ENCODE measurements at places on chromosomes 13 and 19. TPM values are rescaled to one million over a fixed set of nuclear protein-coding genes. Genes with fewer than 3 reads are reported as not detected.

DNA sequence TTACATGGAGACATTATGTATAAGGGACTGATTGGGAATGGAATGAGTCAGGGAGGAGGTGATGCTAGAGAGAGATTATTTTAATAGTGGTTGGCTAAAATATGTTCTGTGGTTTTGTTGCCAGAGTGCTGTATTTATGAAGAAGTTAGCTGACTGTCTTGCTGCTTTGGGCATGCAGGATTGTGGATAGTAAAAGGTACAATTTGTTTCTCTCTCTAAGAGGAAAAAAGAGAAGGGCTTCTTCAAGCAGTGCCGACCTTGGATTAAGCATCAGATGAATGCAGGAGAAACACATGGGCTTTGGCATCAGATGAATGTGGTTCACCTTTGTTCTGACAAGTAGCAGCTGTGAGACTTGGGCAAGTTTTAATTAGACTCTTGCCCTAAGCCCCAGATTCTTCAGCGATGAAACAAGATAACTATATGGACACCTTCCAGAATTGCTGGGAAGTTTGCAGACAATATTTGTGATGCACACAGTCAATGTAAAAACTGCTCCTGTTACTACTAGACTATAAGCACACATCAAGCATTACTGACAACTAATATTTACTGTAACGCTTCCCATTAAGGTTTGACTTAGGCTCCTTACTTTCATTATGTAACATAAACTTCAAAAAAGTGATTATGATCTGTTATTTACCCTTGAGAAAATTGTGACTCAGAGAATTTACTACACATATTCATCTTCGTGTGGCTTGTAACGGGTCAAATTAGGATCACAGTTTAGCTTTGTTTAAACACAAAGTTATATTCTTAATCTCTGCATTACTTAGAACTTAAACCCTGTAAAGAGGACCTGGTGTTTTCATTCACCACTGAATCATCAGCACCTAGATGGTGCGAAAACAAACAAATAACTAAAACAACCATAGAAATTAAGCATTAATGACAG, 824.0 kb downstream of the PCDH9 start:
- DNase-seq, result no peak

DNA sequence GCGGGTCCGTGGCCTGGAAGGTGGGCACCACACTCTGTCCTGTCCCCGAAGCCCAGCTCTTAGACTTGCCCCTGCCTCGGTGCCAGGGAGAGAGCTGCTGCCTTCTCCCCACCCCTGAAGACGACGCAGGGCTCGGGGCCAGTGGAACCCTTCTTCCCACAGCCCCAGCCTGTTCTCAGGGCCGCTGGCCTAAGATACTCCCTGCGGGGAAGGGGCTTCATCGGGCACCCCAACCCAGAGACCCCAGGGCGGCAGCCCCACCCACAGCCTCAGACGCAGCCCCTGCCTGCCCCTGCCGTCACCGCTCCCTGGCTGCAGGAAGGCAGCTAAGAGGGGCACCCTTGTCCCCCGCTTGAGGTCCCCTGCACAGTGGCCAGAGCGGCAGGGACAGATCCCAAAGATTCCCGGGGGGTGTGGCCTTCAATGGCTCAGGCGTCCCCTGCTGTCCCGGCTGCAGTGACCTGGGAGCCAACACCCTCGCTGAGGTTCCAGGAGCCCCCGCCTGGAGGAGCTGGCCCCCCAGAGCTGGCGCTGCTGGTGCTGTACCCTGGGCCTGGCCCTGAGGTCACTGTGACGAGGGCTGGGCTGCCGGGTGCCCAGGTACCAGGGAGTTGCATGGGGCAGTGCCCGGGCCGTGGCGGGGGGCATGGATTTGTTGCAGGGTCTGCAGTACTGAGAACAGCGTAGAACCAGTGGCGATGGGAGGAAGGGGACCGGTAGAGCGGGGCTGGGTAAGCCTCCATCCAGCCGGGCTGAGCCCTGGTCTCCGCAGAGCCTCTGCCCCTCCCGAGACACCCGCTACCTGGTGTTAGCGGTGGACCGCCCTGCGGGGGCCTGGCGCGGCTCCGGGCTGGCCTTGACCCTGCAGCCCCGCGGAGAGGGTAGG, 1.0 kb downstream of the AMH start:
- DNase-seq, result no peak

DNA sequence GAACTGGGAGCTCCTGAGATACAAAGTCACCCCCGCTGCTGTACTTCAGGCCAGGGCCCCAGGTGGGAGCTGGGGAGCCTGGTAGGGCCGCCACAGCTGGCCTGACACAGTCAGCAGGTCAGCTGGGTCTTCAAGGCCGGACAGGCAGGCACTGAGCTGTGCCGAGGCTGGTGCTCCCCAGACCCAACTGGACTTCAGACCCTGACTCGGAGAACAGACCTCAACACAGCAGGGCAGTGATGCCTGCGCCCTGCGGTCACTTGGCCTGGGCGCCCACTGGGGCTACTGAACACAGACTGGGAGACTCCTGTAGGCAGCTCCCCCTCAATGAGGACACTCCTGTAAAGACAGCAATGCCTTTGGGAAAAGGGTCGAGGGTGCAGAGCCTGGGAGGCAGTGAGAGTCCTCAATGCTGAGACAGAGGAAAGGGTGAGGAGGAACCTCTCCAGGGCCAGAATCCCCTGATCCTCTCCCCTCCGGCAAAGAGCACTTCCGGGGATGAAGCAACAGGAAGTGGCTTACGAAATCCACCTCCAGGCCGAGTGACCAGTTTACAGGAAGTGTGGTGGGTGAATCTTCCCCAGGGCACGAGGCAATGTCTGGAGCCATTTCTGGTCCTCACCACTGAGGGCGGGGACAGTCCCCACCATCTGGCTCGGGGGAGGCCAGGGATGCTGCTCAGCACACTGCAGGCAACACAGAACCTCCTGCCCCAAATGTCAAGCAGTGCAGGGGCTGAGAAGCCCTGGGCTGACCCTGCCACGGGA, 40.8 kb upstream of the ISYNA1 start:
- DNase-seq, result peak; percentile 92

DNA sequence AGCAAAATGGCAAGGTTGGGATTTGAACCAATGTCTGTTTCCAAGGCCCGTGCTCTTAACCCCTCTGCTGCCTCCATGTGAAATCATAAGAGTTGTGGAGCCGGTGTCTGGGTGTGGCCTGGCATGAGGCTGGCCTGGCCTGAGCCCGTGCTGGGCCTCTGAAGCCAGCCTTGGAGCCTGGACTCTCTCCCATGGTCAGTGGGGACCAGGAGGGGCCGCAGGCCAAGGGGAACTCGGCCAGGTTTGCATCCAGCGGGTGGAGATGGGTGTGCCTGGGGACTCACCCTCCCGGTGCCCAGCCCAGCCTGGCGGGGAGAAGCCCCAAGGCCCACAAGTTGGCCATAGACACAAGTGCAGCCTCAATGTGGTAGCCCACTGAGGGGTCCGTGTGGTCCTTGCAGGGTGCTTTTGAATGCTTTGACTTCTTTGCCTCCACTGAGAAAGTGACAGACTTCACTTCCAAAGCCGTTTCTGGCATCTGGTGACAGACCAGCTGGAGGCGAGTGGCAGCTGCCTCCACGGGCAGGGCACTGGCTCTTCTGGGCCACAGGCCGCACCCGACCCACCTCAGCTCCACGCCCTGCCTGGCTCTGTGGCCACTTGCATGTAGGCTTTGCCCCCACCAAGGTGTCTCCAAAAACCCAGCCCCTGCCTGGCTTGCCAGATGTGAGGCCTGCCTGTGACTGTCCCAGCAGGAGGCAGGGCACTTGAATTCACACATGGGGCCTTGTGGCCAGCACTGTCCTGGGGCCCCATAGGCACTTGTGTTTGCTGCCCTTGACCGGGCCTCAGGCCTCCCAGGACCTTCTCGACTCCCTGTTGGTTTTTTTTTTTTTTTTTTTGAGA, 26.2 kb upstream of the NCCRP1 start:
- DNase-seq, result no peak

- no peak for DNase-seq
Observed at GRCh38 chr13:90362707-90363106, 984.8 kb upstream of the MIR17HG start.

DNA sequence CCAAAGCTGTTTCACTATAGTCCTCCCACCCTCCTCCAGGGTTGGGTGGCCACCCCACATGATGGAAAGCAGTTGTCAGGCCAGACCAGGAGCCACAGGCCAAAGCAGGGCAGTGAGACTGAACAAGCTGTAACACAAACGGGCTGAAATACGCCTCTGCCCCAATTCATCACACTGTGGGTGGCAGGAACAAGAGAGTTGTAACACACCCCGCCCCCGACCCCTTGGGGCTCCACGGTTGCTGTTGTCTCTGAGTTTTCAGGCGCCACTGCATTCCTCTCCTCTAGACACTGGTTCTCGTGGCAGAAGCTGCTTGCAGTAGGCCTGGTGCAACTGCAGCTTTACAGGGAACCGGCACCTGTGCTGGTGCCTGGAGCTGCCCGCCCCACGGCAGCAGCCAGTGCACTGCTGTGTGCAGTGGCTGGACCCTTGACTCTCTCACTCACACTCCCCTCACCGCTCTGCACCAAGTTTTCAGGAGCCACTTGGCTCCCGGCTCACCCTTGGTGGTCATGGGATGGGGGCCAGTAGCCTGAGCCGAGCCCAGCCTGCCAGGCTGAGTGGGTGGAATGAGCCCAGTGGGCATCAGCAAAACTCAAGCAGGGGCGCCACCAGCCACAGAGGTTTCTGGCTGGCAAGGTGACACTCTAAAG, 1314.5 kb upstream of the MIR17HG start:
- DNase-seq, result peak; percentile 51

- no peak for DNase-seq
Observed at GRCh38 chr13:73508841-73509240, 450.0 kb downstream of the KLF5 start.

Gene ZNF154
- 21.0 TPM for total RNA-seq

Gene SMIM17
- total RNA-seq, result 0.44 TPM
